ENCODE measurements at places on chromosomes 7 and 10.

GRCh38 chr7:1842321-1843221, 172.5 kb downstream of the ELFN1 start:
- no peak for DNase-seq

- DNase-seq, result no peak
These were observed 55.7 kb downstream of the DDC start for GRCh38 chr7:50509459-50509858.

GRCh38 chr10:725302-725701, 35.8 kb upstream of the DIP2C start:
- DNase-seq, result no peak

DNA sequence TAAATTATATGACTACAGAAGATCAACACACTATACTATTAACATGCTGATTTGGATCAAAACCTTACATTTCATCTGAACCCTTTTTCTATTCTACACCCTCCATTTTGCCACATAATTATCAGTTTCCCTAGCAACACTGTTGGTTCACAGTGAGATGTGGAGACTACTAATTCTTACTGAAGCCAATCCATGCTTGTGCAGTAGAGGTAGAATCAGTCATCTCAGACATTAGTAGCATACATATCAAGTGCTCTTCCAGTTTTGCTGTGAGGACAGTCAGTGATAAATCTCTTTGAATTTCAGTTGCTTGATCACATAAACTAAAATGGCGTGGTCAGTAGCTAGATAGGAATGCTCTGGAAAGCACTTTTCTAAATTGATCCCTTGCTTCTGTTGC, 70.3 kb downstream of the PON1 start:
- no peak for DNase-seq

DNA sequence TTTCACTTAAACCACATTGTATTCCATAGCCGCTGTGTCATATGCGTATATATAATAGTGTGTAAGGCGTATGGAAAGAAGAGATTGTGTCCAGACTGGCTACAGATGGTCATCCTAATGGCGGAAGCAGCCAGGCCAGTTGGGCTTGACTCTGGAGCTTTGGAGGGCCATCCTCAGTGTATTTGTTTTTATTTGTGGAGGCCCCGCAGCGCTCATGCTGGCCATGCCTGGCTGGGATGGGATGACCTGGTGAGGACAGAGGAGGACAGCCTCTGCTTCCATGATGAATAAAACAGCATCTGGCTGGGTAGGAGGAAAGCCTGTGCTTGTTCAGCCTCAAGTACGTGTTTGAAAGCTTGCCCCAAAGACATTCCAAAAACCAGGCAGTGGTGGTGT, 220.3 kb downstream of the EBF3 start:
- no peak for DNase-seq

DNA sequence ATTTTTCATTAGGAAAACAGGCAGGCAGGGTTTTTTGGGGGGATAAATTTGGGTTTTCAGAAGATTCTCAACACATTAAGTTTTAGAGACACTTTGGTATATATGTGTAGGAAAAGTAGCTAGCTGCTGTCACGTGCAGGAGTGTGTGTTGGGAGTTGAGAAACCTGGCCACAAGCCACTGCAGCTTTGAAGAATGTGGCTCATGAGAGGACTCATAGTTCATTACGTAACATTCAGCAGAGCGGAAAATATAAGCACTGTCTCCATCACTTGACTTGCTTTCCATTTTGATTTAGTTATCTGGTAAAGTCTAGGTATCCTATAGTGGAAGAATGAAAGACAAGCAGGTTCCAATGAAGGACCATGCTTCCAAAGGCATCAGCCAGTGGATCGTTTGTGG, 31.2 kb downstream of the SMNDC1 start:
- peak; percentile 40 for DNase-seq

DNA sequence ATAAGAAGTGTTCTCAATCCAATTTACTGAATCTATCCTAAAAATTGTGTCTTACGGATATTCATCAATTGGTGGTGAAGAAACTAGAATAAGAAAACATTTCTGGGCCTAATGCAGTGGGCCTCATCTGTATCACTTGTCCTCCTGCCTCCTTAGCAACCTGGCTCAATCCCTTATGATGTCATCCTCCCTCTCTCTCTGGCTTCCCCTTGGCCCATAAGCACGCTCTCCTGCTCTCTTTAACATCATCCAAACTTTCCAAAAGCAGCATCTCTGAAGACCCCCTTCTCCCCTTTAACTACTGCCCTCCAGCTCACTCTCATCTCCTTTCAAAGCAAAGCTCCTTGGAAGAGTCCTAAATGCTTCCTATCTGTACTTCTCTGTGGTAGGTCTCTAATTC, 4.7 kb upstream of the STN1 start:
- DNase-seq, result no peak

DNA sequence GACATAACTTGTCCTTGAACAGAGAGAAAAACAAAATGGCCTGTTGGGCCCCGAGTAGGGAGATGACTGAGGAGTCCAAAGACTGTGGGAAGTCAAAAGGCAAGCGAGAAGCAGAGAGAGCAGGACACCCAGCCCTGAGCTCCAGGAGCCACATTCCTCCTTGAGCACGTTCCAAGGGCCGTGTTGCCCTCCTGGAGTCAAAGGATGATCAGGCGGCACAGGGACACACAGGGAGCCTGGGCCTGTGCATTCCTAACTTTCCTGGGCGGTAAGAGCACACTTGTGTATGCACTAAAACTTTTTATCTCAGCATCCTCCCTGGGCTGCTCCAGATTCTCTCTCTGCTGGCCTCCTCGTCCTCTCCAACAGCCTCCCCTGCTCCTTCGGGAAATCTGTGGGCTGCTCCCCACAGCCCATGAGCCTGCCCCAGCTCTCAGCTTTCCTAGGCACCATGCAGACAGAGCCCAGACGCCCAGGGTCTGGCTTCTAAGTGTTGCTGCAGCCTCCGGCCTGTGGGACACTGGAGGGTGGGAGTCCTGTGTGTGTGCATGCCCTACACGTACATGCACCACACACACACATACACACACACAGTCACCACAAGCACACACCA, 281.8 kb downstream of the POU6F2 start:
- no peak for DNase-seq

DNA sequence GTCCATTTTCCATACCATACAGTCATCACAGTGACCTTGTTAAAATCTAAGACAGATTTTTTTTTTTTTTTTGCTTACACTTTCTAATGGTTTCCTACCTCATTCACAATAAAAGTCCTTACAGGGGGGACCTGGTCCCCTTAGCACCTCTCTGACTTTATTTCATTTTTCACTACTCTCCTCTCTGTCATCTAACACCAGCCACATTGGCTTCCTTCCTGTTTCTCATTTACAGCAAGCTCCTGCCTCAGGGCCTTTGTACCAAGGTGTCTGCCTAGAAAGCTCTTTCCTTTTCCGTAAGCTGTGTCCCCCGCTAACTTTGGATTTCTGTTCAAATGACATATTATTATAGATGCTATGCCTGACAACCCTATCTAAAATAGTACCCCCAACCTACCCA, 27.7 kb downstream of the CC2D2B start:
- no peak for DNase-seq

GRCh38 chr7:22555476-22555875, 55.5 kb upstream of the STEAP1B start:
- DNase-seq, result no peak

DNA sequence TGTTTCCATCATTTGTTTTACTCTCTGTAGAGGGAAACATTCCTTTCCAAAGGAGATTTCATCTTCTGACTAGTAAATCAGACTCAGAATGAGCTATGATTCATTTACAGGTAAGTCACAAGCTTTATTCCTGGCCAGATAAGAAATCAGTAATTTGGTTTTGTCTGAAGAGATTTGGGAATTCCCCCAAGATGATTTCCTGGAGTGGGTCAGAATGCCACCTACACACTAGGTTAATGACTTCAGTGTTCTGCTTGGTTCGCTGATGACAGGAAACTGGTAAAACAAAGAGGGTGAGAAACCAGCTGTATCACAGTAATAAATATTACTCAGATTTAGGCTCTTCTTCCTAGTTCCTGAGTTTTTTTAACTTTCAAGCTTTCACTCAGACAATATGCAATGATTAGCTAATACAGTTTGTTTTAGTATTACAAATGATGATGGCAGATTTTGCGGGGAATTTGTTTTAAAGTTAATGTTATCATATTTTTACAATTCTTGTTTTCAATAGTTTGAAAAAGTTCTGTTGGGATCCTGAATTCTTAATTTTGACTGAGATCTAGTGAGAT, 8.3 kb upstream of the ASZ1 start:
- no peak for DNase-seq

- no peak for DNase-seq
These were observed 80.1 kb downstream of the GRID1 start for GRCh38 chr10:86286236-86287109.

GRCh38 chr10:15141136-15142054, 27.1 kb downstream of the NMT2 start:
- DNase-seq, result peak; percentile 10

- DNase-seq, result no peak
These were observed 110.2 kb downstream of the LARP4B start for GRCh38 chr10:821322-821721.

DNA sequence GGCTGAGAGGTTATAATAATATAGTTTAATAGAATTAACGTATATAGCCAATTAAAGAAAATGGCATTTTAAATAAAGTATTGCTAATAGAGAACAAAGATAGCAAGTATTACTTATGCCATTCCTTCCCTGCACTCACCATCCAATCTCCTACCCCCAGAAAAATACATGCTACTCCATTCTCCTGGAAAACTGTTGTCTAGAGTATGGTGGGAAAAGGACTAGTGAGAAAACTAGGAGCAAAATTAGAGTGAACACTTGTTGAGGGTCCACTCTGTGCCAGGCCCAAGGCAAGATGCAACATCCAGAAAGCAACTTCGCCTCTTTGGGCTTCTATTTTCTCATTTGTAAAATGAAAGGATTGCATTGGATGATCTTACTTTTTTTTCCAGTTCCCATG, 149.1 kb downstream of the CPED1 start:
- DNase-seq, result no peak

GRCh38 chr10:14560274-14560673, 214.4 kb downstream of the FAM107B start:
- DNase-seq, result peak; percentile 60

- DNase-seq, result no peak
These were observed 125.7 kb upstream of the MTPN start for GRCh38 chr7:136102881-136103280.

GRCh38 chr10:119203006-119203405, 4.4 kb upstream of the GRK5 start:
- no peak for DNase-seq

GRCh38 chr10:90167174-90168064, 466.0 kb downstream of the KIF20B start:
- DNase-seq, result no peak

DNA sequence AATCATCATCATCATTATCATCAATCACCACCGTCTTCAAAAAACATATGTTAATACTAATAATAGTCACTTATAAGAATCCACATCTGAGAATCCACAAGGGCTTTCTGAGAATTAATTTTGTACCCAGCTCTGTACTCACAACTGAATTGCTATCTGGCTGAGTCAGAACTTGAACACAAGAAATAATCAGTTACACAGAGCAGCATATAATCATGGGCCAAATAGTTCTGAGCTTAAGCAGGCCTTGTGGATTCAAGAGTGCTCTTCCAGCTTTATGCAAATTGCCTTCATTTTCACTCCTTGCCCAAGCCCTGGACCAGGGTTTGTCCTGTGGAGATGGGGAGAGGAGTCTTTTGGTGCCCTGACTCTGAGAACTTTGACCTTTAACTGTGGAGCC, 304.5 kb downstream of the ZNF248 start:
- no peak for DNase-seq

- DNase-seq, result no peak
These were observed 58.4 kb upstream of the MACROH2A2 start for GRCh38 chr10:69994262-69994661.

DNA sequence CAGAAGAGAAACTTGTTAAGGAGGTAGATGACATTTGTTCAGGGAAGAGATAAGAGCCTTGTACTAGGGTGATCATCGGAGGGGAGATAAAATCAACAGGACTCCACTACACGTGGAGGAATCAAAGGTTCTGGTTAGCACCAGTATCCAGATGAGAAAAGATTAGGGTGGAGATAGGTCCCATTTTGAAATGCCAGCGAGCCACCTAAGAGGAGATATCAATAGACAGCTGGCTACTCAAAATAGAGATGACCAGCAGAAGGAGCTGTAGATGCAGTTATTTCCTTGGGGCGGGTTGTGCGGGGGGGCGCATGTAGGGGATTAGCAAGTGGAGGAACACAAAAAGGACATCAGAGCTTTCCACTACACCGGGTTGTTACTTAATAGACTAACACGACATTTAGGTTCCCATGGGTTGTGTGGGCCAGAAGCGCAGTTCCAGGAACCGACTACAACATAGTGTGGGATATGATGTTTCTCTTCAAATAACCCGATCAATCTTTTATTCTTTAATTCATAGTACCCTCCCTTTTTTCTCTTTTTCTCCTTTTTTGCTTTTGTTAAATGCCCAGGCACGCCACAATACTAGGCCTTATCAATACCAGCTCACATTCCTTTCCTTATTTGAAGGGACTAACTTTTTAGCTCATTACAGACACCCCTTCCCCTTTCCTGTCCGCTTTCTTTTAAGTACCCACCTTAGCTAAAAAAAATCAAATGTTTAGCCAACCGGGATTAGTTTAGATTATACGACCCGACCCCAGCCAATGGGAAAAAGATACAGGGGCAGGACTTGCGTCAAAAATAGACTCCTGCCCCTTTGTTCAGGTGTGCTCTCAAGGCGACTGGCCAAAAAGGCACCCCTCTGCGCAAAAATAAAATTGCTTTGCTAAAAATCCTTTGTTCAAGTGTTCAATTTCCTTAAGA, 2.0 kb upstream of the KIF11 start:
- DNase-seq, result no peak

- DNase-seq, result no peak
These were observed 51.9 kb downstream of the DENND11 start for GRCh38 chr7:141649865-141650634.

GRCh38 chr7:54188843-54189242, 353.3 kb upstream of the VSTM2A start:
- DNase-seq, result no peak

- no peak for DNase-seq
These were observed 144.9 kb downstream of the UBE2H start for GRCh38 chr7:129807863-129808262.

DNA sequence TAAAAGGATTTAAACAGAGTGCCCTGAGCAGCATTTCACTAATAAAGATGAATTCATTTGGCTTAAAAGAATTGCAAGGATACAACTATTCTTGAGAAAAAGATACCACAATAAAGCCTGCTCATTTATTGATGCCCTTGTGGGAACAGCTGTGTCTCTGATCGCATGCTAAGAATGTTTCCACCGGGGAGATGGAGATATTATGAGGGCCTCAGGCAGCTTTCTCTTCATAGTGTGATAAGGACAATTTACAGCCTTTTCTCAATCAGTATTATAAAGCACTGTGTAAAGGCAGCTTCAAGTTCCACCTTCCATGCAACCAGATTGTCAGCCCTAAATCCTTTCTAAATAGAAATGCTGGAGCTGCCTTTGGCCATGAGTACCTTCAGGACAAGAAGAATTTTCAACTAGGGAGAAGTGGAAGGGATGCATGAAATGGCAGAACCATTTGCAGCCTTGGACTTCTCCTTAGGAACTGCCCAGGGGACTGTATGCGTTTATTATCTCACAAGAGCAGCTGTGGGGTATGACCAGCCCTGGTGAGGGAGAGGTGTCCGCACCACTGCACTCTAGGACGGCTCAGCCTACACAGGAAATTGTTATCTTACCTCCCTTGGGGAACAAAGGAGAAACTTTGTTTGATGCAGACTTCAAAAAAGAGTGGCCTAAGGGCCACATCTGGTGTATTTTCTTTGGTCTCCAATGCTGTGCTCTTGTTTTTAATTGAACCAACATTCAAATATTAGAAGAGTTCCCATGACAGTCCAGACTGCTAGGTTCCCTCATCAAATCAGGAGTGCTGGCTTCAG, 116.9 kb upstream of the PCGF5 start:
- DNase-seq, result no peak

GRCh38 chr10:25078658-25079431, 62.4 kb downstream of the THNSL1 start:
- no peak for DNase-seq

All from activated CD4-positive, alpha-beta T cell treated with anti-CD3 and anti-CD28 coated beads, Interleukin-2, amount 50 U/mL, for 4 hours (primary cell).